ENCODE measurements at places on chromosomes 2 and 18.
A peak's percentile ranks its signal among the peaks of the same experiment; 100 is the strongest.

DNA sequence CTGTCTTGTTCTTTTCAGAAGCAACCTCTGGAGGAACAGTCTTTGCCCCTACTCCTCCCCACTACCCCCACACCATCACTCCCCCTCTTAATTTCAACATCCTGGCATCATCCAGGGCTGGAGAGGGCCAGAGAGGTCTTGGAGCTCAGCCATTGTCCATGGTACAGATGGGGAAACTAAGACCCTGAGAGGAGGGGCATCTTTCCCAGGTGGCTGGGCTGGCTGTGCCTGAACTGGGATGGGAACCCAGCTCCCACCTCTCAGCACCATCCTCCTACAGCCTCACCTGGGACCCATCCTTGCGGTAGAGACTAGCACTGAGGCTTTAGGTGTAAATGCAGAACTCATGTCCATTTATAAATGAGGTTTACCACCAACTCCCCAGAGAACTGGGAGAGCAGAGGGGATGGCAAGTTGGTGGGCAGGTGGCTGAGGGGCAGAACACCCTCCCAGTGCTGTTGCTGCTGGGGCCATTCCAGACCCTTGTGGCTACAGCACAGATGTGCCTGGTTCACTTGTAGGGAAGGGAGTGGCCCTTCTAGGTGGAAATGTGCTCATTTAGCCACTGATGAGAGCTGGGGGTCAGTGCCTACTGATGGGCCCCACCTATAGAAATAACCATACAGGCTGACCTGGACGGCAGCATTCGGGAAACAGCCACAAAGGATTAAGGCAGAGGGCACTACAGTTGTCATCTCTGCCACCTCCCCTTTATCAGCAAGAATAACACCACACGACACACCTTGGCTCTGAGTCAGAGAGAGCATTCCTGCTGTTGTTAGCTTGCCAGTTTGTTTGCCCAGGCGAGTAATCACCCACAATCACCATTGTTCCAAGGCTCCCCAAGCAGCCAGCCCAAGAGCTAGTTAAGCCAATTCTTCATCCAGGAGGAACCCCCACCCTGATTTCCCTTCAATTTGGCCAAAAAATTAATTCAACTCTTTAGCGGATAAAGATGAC is 2.1 kb downstream of the MLPH start:
- no peaks in the 10 kb centered on the region for H3K4me1 ChIP-seq
- H3K36me3 ChIP-seq = no peaks in the 10 kb centered on the region
- no peak overlapping the region for H3K27ac ChIP-seq
- no peak overlapping the region for H3K4me3 ChIP-seq
- peaks cover 17% of the 10 kb centered on the region for H3K27me3 ChIP-seq
- no peak for DNase-seq

DNA sequence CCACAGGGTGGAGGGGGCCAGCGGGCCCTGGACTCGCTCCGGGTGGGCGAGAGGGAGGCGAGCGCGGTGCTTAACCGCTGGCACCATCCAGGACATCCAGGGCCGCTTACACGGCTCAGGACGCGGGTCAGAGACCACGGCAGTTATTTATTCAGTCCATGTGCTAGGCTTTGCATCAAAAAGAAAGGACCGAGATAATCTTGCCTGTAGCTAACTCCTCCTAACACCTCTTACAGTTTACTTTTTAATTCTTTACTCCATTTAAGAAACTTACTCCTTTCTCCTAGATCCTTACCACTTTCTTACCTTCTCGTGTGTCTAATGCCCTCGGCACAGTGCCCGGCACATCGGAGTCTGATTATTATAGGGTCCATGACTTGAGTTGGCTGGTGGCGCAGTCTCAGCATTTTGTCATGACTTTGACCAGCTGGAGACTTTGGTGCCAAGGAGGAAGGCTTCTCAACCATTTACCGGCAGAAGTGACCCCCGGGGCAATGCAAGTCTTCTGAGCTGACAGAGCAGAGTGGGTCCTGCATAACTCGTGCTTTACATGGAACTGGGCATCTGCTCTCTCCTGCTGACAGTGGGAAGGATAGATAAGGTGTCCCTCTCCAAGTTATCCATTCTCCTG is 503 bp downstream of the ANXA4 start:
- peak overlapping the region; percentile 85 for H3K4me3 ChIP-seq
- H3K27me3 ChIP-seq = no peaks in the 10 kb centered on the region
- H3K36me3 ChIP-seq = no peaks in the 10 kb centered on the region
- peak overlapping the region; percentile 47 for H3K27ac ChIP-seq
- peak; percentile 34 for DNase-seq
- peaks cover 13% of the 10 kb centered on the region for H3K4me1 ChIP-seq

- H3K27me3 ChIP-seq = no peaks in the 10 kb centered on the region
- H3K4me3 ChIP-seq = no peak overlapping the region
- DNase-seq = no peak
- no peaks in the 10 kb centered on the region for H3K4me1 ChIP-seq
Observed at GRCh38 chr2:182625814-182626213, 90.2 kb upstream of the DNAJC10 start.

GRCh38 chr2:239035361-239035814 is 187.5 kb downstream of the TWIST2 start:
- peak; percentile 32 for DNase-seq
- peaks cover 5% of the 10 kb centered on the region for H3K27me3 ChIP-seq
- no peaks in the 10 kb centered on the region for H3K36me3 ChIP-seq

DNA sequence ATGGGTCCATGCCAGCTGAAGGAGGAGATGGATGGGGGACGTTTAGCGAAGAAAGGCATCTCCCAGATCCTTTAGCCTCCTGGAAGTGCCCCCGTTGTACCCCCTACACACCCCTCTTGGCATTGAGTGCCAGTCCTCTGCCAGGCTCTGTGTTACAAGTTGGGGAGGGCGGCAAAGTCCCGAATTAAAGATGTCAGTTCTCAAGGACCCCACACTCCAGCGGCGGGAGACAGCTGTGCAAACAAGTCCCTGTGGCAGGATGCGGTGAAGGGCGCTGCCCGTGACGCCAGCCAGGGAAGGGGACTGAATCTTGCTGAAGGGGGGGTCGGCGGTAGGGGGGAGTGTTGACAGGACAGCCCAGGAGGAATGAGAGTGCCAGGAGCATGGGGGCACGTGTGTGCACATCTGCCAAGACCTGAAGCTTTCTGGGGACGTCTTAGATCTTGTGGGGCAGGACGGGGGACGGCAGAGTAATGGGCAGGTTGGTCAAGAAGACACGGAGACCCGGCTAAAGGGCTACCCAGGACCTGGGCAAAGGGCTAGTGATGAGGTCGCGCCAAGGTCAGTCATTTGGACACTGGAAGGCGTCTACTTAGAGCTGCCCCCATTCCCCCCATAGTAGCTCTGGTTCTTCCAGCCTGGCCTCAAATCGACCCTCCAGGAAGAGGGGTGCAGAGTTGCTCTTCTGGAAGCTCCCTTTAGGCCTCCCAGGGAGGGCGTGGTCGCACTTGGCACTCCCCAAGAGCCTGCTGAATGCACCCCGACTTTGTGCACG is 2.8 kb upstream of the CTDSP1 start:
- H3K27ac ChIP-seq = peak overlapping the region; percentile 94
- H3K4me1 ChIP-seq = peaks cover 69% of the 10 kb centered on the region
- H3K36me3 ChIP-seq = peaks cover 2% of the 10 kb centered on the region
- peak; percentile 81 for DNase-seq
- no peaks in the 10 kb centered on the region for H3K27me3 ChIP-seq
